ENCODE measurements at places on chromosomes 4 and X.

- no peak for DNase-seq
These were observed 232.2 kb upstream of the FMR1 start for GRCh38 chrX:147679356-147680005.

DNA sequence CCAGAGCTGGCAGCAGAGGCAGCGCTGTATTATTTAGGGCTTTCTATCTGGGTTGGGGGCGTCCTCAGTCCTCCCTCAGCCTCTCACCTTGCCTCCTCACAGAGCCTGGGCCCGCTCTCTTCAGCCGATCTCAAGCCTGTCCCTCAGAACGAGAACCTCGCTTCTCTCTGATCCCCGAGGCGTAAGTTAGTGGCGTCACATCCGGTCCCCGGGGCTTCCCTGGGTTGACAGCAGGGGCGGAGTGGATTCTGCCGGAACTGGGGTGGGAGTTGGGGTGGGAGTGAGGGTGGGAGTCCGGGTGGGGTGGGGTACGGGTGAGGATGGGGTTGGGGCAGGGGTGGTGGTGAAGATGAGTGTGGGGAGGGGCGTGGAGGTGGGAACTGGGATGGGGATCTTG lies at the start of gene MAGEA10:
Gene MAGEA10 (minus strand): TSS at position 190 of the 397 bp plus-strand sequence. CDS start 2,957 bp downstream, outside the sequence.
- DNase-seq: no peak

DNA sequence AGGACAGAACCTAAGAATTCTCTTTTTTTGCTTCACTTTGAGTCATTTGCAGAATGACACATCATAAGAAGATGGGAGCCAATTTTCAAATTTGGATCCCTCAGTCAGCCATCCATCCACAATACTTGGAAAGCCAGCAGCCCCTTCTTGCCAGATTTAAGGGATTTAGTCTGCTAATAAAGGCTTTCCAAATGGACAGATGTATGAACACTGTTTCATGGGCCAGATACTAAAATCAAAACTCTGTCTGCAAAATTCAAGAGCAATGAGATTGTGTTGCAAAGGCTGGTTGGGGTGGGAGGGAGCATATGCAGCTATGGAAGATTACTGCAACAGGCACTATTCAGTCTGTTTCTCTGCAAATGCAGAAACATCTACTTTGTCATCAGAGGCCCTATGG lies 37.7 kb upstream of the KCNIP4 start:
- no peak for DNase-seq

DNA sequence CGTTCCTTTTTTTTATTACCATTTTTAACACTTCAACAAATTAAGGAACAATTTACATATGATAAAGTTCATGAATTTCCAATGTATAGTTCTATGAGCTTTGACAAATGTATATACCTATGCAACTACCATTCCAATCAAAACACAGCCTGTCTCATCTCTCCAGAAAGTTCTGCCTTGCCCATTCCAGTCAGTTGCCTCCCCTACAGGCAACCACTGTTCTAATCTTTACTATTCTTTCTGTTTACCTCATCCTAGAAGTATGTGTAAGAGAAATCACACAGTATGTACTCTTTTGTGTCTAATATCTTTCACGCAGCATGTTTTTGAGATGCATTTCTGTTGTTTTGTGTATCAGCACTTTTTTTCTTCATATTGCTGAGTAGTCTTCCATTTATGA lies 224.9 kb downstream of the KIT start:
- no peak for DNase-seq

GRCh38 chr4:153197301-153197700 lies 6.9 kb upstream of the TRIM2 start:
- no peak for DNase-seq

Data from Panc1 (cell line).